ENCODE measurements at places on chromosomes 16 and 17.
A peak's percentile ranks its signal among the peaks of the same experiment; 100 is the strongest.

DNA sequence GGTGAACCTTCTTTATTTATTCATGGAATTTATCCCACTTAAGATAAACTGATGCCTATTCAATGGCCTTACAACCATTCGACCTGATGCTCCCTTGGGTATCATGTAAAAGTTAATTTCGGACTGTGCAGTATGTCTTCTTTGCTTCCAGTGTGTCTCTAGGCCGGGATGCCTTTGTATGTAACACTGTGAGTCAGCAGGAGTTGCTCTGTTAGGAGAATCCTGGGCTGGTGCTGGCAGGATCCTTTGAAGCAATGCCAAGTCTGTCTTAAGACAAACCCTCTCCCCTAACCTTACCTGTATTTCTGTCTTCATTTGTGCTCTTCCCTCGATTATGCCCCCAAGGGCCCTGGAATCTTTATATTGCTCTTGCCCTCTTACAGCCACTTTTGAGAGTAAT is 37.9 kb upstream of the ABCA8 start:
- DNase-seq = no peak

DNA sequence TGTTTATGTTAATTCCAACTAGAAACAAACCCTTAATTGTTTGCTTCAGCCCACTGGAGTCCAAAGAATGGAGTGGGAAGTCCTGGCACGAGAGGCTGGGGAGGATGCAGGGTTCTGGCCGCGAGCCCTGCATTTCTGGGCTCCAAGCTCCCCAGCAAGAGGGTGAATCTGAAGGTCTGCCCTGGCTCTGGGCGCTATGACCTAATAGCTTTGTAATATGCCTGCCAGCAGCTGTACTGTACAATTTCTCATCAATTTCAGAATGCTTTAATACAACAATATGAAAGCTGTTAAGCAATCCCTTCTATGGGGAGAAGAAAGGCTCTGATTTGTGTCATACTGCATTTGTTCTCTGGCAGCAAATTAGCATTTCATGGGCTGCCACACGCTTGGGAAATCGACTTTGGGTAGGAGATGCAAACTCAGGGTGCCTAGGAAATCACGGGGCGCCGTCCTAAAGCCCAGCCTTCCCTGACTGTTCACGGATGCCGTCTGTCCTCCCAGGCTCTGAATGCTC is 43.8 kb downstream of the NDEL1 start:
- DNase-seq = no peak

DNA sequence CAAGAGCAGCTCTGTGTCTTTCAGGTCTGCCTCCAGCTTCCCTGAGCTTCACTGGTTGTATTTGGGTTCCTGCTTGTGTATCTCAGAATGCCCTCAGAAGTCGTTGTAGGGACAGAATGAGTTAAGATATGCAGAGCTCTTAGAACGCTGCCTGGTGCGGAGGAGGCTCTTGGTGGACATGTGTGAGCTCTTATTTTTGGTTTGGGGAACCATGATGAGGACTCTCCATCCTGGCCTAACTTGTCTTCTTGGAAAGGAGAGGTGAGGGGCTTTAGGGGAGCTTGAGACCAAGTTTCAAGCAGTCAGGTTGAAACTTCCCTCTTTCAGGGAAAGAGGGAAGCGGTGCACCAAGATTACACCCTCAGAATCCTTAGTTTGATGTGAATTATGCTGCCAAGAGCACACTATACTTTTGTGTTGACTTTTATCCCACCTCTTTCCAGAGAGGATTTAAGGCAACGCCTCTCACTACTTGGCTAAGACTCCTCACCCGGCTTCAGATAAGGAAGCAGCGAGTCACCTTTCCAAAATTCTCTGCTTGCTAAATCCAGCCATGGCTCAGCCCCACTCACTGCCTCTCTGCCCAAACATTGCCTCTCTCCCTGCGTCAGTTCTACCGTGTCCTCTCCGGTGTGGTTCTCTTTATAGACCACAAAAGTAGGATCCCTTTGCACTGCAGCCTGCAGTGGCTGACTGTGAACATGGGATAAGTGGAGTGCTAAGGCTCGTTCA is 12.7 kb downstream of the CDK5RAP3 start:
- DNase-seq = no peak

GRCh38 chr17:59778996-59779395 is 71.5 kb downstream of the VMP1 start:
- DNase-seq = no peak

- DNase-seq = no peak
These were observed 43.7 kb downstream of the CDC27 start for GRCh38 chr17:47145351-47145750.

DNA sequence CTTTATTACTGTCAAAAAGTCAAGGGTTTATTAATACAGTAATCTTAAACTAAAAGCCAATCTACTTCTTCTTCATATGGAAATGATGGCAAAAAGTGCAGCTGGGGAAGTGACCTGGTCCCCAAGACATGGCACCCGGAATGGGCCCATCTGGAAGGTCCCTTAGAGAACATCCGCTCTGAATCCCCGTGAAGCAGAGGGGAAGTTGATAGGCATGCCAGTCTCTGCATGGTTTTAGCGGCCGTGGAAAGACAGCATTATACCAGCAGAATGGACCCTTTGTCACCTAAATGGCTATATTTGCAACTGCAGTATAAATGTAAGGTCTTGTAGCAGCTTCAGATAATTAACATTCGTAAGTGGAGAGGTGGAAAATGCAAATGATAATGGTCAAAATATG is 32.4 kb downstream of the COTL1 start:
- DNase-seq = no peak

- DNase-seq = no peak
These were observed 1.2 kb downstream of the LLGL2 start for GRCh38 chr17:75526555-75527270.

DNA sequence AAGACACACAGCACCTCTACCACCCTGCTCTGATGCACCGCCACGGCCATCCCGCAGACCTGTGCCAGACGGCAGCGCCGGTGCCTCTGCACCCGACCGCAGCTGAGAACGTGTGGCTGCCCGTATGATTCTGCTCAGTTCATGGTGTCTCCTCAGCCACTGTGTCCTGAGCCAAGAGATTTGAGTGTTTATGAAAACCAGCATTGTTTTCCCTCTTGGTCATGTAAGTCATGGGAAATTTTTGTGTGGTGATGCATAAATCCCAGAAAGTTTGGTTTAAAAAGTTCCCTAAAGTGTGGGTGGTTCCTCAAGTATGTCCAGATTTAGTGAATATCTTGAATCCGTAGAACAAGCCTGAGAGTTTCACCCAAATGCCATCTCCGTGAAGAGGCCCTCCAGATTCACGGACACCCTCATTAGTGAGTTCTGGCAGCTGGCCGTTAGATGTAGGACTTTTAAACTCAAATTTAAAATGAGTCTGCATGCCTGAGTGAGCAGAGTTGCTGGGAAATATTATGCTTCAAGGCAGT is 57.6 kb downstream of the CDRT4 start:
- DNase-seq = no peak

DNA sequence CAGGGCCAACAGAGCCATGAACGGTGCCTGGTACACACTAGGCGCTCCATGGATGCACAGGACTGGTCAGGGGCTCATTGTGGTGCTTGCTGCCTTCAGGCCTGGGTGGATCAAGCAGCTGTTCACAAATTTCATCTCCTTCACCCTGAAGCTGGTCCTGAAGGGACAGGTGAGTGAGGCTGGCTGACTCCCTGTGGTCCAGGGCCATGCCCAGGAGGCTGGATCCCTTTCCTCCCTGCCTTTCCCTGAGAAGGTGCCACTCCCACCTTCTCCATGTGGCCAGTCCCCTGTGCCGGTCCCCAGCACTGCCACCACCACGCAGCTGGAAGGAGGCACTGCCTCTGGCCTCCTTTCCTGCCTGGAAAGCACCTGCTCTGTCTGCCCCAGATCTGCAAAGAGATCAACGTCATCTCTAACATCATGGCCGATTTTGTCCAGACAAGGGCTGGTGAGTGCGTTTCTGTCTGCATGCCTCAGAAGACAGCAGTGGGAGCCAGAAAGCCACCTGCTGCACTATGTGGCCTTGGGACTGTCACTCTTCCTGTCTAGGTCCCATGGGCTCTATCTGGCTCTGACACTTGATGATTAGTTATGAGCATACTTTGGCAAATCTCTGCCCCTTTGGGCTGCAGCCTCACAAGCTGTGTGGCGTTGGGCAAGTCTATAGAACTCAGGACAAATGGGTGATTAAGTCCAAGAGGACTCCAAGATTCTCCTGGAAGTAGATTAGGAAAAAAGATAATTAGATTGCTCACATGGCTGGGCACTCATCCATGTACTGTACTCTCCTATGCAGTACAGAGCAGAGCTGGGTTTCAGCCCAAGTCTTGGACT is 9.4 kb downstream of the CETP start:
- DNase-seq = no peak

DNA sequence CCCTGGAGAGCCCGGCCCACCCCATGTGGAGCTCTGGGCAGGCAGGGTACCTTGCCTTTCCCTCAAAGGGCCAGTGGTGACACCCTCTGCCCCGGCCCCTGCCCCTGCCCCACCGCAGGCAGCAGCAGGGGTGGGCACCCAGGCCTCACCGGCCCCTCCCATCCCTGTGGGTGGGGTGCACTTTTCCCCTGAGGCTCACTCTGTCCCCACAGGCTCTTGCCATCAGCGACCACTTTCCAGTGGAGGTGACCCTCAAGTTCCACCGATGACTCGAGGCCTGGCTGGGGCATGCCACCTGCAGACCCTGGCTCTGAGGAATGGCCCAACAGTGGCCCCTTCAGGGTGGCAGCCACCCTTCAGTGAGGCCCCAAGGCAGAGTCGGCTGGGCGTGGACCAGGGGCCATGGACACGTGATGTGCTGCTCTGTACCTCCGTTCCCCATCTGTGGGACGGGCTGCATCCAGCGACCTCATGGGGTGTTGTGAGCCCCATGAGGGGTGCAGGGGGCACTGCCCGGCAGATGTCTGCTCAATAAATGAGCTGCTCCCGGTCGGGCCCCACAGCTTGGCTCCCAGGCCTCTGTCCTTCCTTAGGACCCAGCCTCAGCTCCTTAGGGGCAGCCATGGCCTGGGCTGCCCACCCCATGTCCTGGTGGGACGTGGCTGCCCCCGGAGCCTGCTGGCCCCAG is 2.0 kb downstream of the DNASE1L2 start:
- DNase-seq = no peak

- DNase-seq = no peak
These were observed 26.7 kb upstream of the PLCG2 start for GRCh38 chr16:81752225-81752875.

- no peak for DNase-seq
These were observed 125.5 kb upstream of the IRX3 start for GRCh38 chr16:54412037-54412436.

- DNase-seq = no peak
These were observed 4.6 kb downstream of the ZSCAN10 start for GRCh38 chr16:3094289-3095027.

GRCh38 chr16:1674751-1675664 is 3.1 kb upstream of the JPT2 start:
- no peak for DNase-seq

GRCh38 chr17:20989991-20990855 is 52.6 kb downstream of the USP22 start:
- DNase-seq = peak; percentile 11

DNA sequence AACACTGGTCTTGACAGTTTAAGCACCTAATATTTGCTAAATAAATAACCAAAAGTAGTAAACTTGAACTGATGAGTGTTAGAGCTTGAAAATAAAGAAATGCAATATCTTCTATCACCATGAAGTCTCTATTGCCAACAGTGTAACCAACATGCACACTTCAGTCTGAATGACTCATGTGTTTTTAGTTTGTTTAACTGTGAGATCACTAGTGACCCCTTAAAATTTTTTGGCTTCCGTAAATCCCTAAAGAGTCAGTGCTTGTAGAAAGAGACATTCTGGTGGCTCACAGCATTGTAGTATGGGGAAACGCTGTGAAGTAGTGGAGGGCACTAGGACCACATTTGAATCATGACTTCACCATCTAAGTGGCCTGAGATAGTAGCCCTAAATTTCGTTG is 341.1 kb downstream of the PMP22 start:
- no peak for DNase-seq

DNA sequence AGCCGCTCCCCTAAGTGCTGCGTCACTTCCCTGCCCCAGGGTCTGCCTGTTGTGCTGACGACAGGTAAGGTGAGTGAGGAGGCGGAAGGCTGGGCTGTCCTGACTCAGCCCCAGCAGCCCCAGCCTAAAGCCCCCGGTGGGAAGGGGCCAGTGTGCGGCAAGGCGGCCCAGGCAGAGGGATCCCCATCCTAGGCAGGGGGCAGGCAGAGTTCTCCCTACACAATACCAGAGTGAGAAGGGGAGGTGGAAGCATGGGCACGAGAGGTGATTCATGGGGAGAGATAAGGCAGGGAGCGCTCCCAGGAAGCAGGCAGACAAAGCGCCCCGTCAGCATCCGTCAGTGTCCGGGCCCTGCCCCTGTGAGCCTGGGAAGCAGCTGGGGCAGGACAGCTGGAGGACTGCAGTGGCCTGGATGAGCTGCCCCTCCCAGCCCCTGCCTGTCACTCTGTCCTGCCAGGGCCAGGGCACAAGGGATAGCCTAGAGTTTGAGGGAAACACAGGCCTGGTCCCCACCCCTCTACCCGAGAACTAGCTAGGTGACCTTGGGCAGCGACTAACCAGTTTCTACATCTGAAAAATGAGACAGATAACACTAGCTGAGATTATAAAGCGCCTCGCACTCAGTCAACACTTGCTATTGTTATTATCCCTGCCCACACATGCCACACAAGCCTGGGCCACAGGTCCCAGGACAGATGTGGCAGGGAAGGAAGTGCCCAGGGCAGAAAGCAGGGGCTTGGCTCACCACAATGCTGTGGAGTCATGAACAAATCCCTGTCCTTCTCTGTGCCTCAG is 3.8 kb downstream of the FAM83G start:
- DNase-seq = no peak

DNA sequence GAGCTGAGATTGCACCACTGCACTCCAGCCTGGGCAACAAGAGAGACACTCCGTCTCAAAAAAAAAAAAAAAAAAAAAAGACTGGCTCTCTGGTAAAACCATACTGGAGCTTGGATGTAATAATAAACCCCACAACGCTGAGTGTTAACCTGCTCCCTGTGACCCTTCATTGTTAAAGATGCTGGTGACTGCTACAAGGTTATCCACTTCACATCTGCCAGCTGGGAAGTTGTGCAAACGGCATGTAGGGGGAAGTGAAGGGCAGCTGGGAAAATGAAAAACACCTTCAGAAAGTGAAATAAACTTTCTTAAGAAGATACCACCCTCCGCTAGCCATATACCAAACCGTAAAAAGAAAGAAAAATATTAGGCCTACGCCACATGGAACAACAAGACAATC is 131.0 kb upstream of the NUDT7 start:
- DNase-seq = no peak

GRCh38 chr17:17151055-17151454 is 55.1 kb downstream of the PLD6 start:
- no peak for DNase-seq

DNA sequence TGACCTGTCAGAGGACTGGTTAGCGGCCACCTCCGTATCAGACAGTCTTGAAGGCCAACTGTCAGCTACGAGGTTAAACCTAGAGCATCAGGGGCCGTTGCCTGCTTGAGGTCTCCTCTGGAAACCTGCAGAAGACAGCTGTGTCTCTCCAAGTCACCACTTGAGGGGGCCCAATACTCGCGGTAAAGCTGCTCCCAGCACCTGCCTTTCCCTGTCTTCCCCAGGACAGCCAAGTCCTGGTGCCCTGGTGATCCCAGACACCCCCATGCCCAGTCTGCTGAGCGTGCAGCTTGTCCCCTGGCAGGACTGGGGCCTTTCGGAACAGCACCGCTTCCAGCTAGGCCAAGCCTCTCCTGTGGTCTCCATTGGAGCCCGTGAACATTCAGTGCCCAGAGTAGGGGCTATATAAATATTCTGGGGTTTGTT is 80.1 kb downstream of the DNAH17 start:
- peak; percentile 43 for DNase-seq
